Esophagus muscularis mucosa (tissue), 4 donors: ENCODE measurements at places on chromosomes 1 and 21.

DNA sequence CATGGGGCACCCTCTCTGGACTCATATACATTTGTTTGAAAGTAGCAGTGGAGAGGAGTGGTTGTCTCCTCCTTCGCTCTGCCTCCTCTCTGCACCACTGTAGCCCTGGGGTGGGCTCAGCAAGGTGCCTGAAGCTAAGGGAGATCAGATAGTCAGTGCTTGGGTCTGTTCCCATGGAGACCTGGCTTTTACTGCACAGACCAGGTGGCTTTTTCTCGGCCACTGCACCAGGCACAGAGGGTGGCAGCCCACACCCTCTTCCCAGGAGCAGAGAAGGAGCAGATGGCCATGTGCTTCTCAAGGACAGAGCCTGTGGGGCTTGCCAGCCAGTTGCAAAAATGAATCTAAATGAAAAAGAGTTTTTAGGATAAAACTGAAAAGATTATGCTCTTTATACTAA is 123.4 kb upstream of the KCNK1 start:
- DNase-seq, result peak; percentile 60

- DNase-seq, result no peak
These were observed 49.5 kb upstream of the S1PR1 start for GRCh38 chr1:101187297-101187696.

DNA sequence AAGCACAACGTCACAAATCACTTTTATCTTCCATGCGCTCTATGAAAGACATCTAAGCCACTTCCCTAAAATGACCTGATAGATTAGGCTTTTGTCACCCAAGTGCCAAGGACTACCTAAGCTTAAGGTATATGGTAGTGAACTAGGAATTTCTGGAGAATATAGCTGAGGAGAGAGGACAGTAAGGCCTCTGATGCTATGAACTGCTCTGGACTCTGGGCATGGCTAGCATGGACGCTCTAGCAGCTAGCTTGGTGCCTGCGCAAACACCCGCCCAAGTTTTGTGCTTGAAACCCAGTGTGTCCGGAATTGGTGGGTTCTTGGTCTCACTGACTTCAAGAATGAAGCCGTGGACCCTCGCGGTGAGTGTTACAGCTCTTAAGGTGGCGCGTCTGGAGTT is 42.5 kb downstream of the OR10J5 start:
- no peak for DNase-seq

DNA sequence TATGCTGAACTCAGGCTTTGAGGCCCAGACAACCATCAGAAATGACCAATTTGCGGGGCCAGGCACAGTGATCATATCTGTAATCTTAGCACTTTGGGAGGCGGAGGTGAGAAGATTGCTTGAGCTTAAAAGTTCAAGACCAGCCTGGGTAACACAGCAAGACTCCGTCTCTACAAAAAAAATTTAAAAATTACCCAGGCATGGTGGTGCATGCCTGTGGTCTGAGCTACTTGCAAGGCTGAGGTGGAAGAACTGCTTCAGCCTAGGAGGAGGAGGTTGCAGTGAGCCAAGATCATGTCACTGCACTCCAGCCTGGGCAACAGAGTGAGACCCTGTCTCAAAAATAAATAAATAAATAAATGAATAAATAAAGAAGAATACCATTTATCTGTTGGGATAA is 156.5 kb downstream of the EIF4G3 start:
- DNase-seq, result no peak

- DNase-seq, result no peak
These were observed 49.6 kb downstream of the INTS7 start for GRCh38 chr1:211985556-211986264.

DNA sequence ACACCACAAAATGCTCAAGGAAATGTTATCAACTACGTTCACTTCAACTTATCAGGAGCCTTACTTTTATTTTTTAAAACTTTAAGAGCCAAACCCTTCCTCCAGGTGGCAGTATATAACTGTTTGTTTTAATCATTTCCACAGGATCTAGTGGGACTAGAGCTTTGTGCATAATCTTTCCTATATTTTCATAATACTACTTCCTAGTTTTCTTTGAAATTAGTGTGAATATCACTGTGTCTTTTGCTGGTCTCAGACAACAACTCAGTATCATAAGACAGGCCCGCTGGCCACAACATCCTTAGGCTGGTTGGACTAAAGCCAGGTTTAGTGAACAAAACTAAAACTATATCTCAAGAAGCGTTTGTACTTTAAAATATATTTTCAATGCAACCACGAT is 145.5 kb downstream of the TIAM1 start:
- no peak for DNase-seq
